Stimulated activated CD8-positive, alpha-beta memory T cell treated with anti-CD3 and anti-CD28 coated beads, Interleukin-4, amount 100 ng/mL, for 4 hours (primary cell): ENCODE measurements at places on chromosomes 12 and 14.

GRCh38 chr12:58302487-58303011 is 361.2 kb downstream of the ATP23 start:
- no peak for DNase-seq

- no peak for DNase-seq
Measured at GRCh38 chr12:57401165-57401564, 29.7 kb downstream of the R3HDM2 start.

DNA sequence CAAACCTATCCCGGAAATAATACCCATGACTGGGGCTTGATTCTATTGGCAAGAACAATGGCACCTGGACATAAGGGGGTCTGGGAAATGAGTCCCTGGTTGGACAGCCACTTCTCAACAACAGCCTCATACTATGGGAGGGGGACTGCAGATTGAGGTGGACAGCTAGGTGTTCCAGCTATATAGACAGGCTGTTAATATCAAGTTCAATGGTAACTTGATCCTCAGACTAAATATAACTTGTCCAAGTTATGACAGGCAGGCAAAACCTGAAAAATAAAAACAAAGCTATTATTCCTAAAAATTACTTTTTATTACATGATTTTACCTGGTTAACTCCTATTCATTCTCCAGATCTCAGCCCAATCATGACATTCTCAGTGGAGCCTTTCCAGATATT is 267.3 kb downstream of the TTC8 start:
- no peak for DNase-seq

- no peak for DNase-seq
Measured at GRCh38 chr12:88273875-88274274, 131.8 kb downstream of the TMTC3 start.

DNA sequence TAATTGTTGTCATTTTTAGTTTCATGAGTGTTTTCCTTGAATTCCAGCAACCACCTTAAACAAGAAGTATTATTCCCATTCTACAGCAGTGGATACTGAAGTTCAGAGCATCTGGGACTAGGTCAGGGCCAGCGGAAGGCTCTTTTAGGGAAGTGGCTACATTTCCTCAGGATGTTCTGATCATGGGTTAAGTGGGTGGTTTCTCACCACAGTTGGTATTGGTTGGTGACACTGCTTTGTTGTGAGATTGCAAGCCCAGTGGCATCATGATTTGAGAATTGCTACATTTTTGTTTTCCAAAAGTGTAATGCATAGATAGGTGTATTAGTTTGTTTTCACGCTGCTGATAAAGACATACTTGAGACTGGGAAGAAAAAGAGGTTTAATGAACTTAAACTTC is 47.1 kb downstream of the SYNE2 start:
- no peak for DNase-seq

- no peak for DNase-seq
Measured at GRCh38 chr12:34333337-34333736, 311.0 kb downstream of the ALG10 start.

GRCh38 chr12:100138803-100139098 is 3.9 kb downstream of the BLTP3B start:
- DNase-seq = no peak

DNA sequence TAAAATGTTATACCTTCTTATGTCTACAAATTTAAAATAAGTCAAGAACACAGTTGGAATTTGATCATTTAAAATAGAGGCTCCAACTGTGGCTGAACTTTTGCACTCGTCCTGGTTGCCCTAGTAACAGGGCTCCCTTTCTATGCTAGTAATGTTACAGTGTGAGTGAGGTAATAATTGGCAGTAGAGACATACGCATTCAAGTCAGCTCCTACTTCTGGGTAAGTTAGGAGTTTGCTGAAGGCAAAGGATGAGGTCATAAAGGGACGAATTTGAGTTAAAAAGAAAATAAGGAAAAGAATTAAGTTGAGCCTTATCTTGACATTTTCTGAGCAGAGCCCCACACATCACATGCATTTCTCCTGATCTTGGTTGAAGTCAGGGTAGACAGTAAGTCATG is 129.1 kb downstream of the TMEM117 start:
- DNase-seq = no peak

DNA sequence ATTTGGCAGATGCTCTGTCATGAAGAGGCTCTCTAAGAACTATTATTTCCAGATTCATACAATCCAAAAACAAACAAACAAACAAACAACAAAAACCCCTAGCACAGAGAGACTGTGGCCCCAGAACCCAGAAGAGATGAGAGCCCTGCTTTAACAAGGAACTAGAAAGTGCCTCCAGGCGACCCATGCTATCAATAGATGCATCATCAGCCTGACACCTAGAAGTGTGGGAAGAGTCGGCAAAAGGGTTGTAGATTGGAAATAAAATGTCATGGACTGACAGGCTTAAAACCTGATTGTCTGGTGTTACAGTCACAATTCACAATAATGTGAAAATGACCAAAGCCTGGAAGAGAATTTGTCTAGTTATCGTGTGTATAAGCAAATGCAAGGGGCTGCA is 50.6 kb upstream of the FLRT2 start:
- DNase-seq = no peak

DNA sequence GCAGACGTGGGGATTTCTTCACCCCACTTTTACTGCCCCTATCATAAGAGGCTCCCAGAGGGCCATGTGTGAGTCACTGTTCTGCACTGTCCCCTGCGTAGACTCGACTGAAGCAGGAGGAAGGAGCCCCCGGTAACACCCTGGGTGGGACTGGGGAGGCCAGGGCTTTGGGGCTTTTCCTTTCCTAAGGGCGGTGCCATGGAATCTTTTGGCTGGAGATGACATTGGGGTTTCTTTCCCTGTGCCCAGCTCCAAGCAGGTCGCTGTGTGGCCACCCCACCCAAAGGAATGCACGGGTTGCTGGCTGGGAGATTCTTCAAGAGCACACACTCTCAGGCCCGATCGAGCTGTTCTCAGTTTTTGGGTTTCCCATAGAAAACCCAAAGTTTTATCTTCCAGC is 62.3 kb upstream of the RIN3 start:
- DNase-seq = no peak

- no peak for DNase-seq
Measured at GRCh38 chr12:58787021-58787760, 133.1 kb downstream of the LRIG3 start.
